Choroid plexus epithelial cell (primary cell): ENCODE measurements at places on chromosomes 6 and 20.
A peak's percentile ranks its signal among the peaks of the same experiment; 100 is the strongest.

GRCh38 chr6:137570393-137570792 lies 76.2 kb upstream of the OLIG3 start:
- peak; percentile 5 for DNase-seq

GRCh38 chr6:21118216-21118780 lies 475.3 kb upstream of the SOX4 start:
- DNase-seq = no peak

DNA sequence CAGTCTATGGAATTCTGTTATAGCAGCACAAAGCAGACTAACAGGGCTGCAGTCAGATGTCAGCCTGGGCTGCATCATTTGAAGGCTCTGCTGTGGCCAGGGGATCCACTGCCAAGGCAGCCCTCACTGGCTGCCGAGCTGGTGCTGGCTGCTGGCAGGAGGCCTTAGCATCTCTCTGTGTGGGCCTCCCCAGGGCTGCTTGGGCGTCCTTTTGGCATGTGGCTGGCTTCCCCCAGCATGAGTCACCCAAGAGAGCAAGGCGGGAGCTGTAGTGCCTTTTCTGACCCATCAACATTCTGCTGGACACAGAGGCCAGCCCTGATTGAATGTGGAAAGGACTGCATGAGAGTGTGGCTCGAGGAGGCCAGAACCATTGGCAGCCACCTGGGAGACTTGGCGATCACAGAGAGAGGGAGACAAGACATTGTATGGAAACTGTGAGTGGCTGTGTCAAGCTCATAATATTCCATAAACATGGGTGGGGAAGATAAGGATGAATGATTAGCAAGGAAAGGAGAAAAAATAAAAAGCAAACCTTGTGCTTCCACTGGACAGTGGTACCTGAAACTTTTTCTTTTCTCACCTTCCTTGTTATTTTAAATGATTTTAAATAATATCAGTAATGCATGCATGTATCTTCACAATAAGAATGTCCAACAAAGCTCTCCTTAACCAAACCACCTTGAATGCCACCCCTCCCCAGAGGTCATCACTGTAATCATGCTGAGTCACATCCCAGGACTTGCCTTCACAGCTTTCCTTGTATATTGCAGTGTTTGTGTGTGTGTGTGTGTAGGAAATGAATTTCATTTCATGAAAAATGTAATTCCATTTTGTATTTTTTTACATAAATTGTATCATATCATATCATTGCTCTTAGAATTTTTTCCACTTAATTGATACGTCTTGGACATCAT lies 55.0 kb upstream of the VSX1 start:
- DNase-seq = peak; percentile 85

GRCh38 chr20:43151256-43151655 lies 38.5 kb downstream of the PTPRT start:
- DNase-seq = no peak

DNA sequence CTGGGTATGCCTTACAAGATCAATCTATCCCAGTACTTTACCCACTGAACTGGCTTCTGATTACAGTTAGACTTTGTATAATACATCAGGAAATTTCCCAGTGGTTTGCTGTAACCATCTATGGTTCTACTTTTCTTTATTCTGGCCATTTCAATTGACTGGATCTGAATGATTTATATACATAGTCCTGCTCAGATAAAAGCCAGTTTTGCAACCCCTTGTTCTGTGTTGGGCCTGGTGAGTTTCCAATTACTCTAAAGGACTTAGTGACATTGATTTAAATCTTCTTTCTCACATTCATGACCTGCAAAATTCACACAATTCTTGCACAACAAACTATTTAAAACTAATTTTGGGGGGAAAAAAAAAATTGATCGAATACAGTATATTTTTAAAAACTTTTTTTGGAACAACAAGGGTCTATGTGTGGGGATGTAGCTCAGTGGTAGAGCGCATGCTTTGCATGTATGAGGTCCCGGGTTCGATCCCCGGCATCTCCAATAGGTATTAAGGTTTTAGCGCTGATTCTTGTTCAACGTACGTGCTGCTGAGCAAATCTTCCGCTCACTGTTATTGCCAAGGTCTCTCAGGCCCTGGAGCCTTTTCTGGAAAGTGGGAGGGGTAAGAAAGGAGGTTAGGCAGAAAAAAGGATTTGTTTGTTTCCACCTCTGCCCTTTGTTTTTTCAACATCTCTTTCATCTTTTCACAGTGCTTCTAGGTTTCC lies 117.5 kb downstream of the GPX5 start:
- DNase-seq = peak; percentile 80

DNA sequence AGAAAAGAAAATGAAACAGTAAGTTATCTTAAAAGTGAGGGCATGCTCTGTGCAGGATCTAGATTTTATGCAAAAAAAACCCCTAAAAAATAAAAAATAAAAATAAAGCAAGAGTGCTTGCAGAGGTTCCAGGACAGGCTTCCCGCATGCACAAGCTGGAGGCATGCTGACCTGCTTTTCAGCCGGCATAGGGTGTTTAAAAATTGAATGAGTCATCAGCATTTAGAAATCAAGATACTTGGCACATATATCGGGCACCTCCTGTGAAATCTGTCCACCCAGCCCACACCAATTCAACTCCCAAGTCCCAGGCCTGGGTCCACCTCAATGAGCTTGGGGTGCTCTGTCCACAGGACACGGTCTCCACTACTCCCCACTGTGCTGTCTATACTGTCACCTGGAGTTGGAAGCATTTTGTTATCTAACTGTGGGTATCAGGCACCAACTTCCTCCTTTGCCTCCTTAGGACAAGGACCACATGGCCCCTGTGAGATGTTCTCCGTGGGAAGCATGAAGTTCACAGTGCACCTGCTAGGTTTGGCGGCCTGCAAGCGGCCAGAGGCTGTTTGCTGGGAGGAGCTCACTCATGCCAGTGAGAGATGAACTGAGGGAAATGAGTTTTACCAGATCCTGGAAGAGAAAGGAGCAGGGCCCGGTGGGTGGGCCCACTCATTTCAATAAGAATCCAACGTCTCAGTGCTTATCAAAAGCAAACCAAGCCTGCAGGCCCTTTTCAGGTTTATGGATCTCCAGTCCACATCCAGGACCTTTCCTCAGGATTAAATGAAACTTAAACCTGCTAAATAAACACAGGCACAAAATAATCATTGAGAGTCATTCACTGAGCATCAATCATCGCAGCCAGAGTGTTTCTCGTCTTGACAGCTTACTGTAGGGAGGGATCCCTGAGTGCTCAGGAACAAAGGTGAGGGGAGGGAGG lies 121.1 kb downstream of the FOXA2 start:
- DNase-seq = peak; percentile 1

DNA sequence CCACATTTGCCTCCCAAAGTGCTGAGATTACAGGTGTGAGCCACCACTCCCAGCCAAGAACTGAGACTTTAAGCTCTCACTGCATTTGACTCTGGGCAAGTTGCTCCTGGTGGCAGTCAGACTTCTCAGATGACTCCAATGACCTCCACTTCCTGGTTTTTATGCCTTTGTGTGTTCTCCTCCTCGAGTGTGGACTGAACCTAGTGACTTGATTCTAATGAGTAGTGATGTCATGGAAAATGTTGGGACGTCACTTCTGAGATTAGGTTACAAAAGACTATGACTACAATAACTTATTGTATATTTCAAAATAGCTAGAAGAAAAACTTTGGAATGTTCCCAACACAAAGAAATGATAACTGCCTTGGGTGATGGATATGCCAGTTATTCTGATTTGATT lies 12.0 kb downstream of the SPINT3 start:
- DNase-seq = no peak

DNA sequence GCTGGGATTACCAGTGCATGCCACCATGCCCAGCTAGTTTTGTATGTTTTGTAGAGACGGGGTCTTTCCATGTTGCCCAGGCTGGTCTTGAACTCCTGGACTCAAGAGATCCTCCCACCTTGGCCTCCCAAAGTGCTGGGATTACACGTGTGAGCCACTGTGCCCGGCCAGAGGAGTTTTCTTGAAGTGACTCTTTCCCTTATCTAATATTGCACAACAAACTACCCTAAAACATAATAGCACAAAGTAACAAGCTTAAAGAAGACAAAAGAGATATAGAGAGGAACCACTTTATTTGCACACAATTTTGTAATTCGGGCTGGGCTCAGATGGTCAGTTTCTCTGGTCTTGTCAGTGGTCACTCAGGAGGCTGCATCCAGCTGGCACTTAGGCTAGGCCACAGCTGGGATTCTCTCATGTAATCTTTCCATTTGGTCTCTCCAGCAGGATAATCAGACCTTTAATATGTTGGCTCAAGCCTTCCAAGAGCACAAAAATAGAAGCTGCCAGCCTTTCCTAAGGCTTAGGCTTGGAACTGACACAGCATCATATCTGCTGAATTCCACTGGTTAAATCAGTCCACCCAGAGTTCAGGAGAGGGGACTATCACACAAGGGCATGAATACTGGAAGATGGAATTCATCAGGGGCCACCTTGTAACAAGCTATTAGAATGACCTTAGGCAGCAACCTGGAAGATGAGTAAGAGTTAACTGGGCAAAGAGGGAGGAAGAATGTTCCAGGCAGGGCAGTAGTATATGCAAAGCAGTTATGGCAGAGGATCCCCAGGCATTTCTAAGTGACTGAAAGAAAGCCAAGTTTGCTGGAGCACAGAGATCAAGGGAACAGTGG lies 56.7 kb upstream of the PNRC1 start:
- no peak for DNase-seq

DNA sequence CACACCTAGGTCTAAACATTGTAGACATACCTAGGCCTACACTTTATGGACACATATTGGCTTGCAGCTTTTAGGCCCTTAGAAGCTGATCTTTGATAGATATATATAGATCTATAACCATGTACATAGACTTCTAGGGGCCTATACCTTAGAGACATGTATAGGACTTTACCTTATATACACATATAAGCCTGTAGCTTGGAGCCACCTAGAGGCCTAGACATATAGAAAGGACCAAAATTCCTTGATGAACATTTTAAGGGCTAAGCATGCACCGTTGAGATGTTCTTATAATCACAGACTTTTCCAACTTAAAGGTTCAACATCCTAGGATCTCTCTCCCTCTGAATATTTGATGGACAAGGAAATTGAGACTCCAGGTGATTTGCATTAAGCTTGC lies 371.7 kb upstream of the SASH1 start:
- DNase-seq = peak; percentile 57

DNA sequence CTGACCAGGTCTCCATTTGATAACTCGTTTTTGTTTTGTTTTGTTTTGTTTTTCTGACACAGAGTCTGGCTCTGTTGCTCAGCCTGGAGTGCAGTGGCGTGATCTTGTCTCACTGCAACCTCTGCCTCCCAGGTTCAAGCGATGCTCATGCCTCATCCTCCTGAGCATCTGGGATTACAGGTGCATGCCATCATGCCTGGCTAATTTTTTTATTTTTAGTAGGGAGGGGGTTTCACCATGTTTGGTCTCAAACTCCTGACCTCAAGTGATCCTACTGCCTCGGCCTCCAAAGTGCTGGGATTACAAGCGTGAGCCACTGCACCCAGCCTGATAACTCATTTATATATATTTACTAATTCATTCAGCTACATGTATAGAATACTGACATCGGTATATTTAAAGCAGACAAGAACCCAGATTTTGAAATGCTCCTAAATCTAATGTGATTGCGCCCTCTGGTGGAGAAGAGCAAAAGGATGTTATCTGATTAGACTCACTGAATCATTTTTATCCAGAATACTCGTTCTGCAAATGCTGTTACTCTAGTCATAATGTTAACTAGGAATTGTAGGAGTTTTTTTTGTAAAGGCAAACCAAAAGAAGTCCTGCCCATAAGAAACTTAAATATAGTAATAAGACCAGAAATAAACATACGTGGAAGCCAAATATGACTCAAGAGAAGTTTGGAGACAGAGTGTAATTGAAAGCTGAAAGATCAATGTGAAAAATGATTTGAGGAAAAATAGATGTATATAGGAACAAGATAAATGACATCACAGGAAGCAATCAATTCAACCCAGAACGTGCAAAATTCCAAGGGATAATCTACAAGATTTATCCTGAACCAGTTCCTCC lies 5.3 kb upstream of the COL12A1 start:
- peak; percentile 87 for DNase-seq

DNA sequence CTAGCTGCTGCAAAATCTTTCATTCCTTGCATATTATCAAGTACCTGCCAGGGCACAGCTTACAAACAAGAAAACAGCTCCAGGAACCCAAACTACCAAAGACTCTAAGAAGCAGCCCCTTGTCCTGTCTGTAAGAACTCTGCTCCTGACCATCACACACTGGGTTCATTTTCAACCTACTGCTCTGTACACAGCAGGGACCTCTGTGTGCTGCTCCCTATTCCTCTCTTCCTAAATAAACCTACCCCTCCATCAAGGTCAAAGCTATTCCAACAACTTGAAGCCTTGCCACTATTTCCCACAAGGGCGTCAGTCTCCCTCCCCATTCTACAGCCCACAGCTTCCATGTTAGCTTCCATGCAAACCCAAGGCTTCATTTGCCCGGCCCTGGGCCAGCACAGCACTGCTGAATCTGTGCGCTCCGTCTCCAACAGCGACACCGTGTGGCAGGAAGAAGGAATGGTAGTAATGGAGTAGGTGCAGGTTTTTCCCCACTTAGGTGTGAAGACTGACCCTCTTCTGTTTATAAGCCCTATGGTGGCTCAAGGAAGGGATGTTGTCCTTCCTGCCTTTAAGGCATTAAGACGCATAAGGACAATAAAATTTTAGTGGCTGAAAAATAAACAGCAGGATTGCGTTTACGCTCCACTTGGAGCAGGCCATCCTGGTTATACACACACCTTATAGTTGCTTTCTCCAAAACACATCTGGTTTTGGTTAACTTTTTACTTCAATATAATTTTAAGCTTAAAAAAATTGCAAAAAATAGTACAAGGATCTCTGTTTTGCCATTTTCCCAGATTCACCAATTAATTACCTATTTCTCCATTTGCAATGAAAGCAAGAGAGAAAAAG lies 115.2 kb upstream of the NXT1 start:
- peak; percentile 88 for DNase-seq

GRCh38 chr6:44926556-44926955 lies 401.6 kb upstream of the RUNX2 start:
- DNase-seq = peak; percentile 24

DNA sequence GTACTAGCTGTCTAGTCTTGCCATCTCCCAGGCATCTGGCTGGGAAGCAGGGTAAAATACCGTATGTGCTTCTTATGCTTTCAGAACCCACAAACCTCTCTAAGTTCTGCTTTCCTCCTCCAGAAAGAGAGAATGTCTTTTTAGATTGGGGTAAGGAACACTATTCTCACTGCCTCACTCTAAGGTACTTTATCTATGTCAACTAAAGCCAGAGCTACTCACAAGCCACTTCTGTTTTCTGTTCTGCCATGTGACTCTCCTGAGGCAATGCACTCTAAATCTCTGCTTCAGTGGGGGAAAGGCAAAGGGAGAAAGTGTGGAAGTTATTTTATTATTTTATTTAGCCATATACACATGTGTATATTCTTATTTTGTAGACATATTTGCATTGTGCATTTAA lies 15.6 kb downstream of the MEP1A start:
- no peak for DNase-seq

- no peak for DNase-seq
Observed at GRCh38 chr6:44222486-44223318, 693 bp upstream of the SLC29A1 start.

DNA sequence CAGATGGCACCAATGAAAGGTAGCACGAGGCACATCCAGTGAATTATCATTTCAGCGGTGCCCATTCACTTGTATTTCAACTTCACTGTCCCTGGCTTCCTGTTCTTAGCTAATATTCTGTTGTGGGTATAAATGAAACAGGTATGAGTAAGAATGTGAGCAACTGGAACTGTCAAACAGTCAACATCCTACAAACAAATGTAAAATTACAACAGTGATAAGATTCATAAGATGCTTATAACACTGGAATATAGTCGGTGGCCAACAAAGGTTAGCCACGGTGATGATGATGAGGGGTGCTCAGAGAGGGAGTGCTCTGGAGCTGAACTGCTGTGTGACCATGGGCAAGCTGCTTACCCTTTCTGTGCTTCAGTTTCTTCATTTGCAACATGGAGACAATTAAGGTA lies 74.9 kb upstream of the TOX2 start:
- DNase-seq = no peak
